ENCODE measurements at places on chromosomes 11 and 22.

GRCh38 chr11:61370349-61371005 is 8.3 kb downstream of the TMEM138 start:
- no peak for DNase-seq

DNA sequence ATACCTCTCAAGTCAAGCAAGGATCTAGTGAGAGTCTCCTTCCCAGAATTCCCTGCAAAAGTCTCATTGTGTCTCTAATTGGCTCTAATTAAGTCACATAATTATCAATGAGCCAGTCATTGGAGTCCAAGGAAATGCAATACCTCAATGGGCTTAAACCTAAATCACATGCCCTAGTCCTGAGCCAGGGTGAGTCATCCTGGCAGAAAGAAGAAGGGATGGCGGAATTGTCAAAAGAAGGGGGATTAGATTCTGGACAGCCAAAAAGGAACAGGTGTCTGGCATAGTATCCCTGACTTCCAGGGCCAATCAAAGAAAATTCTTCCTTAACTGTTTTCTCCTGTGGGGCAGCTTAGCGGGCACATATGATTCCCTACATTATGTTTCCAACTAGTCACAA is 25.1 kb upstream of the LDLRAD3 start:
- DNase-seq = no peak

DNA sequence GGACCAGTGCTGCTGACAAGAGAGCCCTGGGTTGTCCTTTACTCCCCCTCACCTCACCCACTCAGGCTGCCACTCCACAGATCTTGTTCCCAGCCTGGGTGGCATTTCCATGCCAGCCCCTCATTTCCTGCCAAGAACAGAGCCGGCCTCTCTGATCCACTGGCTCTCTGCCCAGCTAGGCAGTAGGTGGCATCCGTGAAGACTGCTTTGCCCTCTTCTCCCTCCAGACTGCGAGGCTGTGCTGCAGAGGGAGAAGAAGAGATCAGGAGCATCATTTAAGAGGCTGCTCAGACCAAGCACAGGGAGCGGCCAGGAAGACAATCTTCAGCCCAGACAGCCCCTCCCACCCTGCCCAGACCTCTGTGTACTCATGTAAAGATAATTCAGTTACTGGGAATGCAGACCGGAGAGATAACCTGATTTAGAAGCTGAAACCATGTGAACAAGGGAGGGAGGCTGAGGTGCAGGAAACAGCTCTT is 126.9 kb upstream of the NCAM1 start:
- no peak for DNase-seq

GRCh38 chr11:69307871-69308431 is 14.0 kb downstream of the MYEOV start:
- no peak for DNase-seq

DNA sequence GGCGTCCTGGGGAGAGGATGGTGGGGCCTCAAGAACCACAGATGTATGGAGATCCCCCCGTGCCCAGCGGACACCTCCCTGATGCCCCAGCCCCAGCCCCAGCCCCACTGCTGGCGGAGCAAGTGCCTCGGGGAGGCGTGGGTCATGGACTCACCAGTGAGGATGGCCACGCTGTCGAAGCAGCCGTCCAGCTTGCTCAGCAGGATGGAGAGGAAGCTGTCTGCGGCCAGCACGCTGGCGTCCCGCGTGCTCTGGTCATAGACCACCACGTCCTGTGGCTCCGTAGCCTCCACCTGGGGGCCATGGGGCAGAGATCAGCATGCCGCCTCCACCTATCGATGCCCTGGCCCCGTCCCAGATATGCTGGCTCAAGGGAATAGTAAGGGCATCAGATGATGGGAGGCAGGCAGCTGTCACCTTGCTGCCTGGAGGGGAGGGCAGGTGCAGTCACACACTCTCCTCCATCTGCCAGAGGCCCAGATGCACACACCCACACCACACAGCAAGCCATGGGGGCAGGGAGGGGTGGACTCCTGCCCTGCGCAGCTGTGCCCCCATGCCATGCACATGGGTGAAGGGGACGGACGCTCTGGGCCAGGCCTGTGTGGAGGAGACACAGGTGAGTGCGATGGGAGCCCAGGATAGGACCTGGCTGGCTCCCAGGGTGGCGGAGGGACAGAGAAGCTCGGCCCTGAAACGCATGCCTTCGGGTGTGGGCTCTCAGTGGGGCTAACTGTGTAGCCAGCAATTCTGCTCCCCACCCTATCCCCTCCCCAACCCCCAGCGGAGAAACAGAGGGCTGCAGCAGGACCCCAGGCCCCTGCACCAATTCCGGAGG is 8.2 kb downstream of the DUSP8 start:
- DNase-seq = no peak

DNA sequence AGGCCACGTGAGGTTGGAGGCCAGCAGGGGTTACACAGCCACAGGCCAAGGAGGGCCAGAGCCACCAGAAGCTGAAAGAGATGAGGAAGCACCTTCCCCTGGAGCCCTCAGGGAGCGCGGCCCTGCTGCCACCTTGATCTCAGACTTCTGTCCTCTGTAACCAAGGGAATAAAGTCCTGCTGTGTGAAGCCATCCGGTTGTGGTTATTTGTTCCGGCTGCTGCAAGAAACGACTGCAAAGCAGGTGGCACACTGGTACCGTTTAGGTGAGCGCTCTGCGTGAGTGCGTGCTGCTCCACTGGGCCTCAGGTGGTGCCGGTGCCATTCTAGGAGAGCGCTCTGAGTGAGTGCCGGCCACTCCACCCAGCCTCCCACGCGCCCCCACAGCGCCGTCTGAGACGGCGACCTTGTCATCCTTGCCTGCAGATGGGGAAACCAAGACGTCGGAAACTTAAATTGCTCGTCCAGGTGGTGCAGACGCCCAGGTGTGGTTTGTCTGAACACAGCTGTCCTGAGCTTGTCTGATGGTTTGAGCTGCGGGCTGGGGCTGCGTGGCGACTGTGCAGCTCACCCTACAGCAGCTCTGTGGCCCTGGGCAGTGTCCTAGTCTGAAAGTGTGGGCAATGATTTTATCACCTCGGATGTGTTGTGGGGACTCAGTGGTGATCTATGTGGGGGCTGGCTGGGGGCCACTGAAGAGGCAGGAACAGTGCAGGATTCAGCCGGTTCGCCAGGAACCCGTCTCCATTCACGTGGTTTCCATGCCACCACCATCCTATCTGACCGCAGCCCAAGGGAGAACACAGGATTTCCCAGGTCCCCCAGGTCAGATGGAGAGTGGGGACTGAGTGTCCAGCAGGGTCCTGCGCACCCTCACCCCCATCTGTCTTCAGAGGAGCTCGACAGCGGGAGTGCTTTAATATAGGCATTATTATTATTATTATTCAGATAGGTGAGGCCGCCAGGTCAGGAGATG is 4.6 kb upstream of the MRGPRG start:
- no peak for DNase-seq

- no peak for DNase-seq
Observed at GRCh38 chr11:61685617-61685967, 5.4 kb downstream of the DAGLA start.

- DNase-seq = no peak
Observed at GRCh38 chr11:79309407-79309806, 131.4 kb downstream of the TENM4 start.

GRCh38 chr11:117444256-117444655 is 116.6 kb downstream of the CEP164 start:
- no peak for DNase-seq

GRCh38 chr11:35084817-35085440 is 54.0 kb upstream of the CD44 start:
- no peak for DNase-seq

DNA sequence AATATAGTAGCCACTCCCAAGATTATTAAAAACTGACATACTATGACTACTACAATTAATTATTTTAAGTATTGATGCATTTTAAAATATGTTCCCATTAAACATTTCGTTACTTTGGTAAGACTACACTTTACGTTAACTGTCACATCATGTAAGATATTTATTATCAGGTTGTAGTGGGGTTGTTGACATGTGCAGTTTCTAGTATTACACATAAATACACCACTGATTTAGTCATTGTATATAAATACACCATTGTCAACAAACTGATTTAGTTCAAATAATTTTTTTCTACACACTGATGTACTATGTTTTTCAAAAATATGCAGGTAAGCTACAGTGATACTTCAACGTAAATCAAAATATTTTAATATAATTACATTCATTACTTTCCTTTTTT is 11.5 kb downstream of the ST13 start:
- no peak for DNase-seq

GRCh38 chr11:44199816-44200215 is 104.3 kb downstream of the EXT2 start:
- no peak for DNase-seq

- peak; percentile 64 for DNase-seq
Observed at GRCh38 chr11:33617672-33618350, 82.8 kb downstream of the C11orf91 start.

GRCh38 chr22:50473855-50474671 is 772 bp downstream of the SBF1 start:
- no peak for DNase-seq

DNA sequence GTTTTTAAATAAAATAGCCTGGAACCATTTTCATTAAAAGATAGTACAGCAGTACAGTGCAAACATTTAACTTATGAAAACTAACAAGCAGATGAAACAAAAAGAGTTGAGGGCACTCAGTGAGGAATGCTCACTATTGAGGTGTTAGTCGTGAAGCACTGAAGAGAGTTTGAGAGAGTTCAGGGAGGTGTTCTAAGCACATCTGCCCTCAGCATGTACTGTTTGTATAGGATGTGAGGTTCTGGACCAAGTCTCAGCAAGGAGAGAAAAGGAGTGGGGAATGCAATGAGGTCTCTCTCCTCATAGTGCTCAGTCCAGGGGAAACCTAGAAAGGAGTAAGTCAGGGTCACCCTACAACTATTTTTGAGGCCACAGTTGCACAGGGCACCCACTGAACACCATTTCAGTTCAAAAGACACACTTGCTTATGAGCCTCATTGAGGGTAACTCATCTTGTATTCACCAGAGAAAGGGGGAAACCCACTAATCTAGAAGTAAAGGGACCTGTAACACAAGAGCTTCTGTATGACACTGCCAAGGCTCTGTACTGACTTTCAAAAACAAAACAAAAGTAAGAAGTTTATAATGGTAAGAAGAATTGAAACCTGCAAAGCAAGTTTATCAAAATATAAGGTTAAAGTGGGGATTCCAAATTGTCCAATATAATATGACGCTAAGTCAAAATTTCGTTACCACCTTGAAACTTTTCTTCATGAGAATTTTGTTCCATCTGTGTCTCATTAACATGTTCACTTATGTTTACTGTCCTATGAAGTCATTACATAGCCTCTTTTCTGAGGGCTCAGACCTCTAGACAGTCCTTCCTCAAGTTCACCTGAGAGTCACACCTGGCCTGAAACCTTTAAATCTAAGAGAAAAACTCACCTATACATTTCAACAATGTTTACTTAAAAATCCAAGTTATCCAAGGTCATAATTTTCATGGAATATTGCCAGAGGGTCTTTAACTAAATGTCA is 275.3 kb downstream of the ETS1 start:
- DNase-seq = no peak

- peak; percentile 39 for DNase-seq
Observed at GRCh38 chr22:46131151-46131587, 19.2 kb upstream of the PPARA start.

GRCh38 chr11:10459029-10459970 is 4.2 kb downstream of the AMPD3 start:
- DNase-seq = no peak

GRCh38 chr11:44376423-44376822 is 66.5 kb upstream of the ALX4 start:
- DNase-seq = no peak

DNA sequence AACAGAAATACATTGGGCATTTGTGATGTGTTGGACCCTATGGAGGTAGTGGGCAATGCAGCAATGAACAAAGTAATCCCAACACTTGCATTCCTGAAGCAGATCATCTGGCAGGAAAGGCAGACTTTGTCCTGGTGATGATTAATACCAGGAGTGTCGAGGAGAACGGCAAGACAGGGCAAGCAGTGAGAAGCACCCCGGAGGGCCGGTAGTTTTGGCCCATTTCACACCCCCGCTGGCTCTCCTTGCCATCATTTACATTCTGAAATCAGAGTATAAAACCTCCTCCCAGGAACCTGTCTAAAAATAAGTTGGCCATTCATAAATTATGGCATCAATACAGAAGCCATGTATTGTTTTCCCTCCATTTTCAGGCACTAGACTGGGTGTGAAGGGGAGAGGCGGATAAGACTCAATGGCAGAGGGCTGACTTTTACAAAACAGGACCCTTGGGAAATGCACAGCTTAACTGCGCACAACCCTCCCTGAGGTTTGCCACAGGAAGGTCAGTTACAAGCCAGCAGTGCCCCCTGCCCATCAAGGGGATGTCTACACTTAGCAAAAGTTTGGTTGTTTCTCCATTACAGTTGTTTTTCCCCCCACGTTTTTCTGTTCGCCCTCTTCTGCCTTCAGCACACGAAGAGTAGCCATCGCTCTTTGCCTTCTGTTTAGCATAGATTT is 55.6 kb downstream of the OPCML start:
- DNase-seq = no peak

- DNase-seq = no peak
Observed at GRCh38 chr11:115929618-115930129, 425.5 kb upstream of the CADM1 start.

GRCh38 chr22:27883656-27884350 is 35.3 kb downstream of the PITPNB start:
- DNase-seq = no peak

GRCh38 chr11:86910592-86910991 is 44.6 kb downstream of the FZD4 start:
- no peak for DNase-seq

DNA sequence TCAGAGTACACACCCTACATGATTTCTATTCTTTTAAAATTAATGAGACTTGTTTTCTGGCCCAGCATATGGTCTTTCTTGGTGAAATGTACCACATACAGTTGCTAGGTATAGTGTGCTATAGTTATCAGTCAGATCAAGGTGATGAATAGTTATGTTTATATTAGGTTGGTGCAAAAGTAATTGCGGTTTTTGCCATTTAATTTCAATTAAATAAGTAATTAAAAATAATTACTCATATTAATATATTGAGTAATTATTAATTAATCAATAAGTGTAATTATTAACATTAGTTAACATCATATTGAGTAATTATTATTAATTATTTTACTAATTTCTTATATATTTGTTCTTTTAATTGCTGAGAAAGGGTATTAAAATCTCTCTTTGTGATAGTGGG is 56.1 kb downstream of the MYEOV start:
- no peak for DNase-seq

DNA sequence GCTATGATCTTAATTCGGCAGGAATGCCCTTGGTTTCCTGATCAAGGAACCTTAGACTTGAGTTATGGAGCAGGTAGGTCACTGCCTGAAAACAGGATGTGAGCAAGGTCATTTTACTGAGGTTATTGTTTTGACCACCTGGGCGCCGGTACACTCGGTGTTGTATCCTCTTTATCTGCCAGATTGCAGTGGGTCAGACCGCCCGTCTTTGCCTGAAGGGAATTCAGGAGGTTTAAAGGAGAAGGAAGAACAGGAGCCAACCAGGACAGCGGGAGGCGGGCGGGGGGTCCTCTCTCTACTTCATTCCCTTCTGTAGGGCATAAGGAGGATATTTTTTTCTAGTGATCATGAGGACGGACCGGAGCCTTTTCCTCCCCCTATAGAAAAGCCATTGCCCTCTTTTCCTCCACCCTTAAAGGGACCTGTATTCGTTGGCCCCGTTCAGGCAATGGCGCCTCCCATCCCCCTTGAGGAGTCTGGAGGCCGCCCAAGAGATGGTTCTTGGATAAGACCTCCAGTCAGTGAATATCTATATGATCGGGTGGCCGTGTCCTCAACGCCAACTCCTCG is 649 bp downstream of the MS4A15 start:
- no peak for DNase-seq

- no peak for DNase-seq
Observed at GRCh38 chr11:59417023-59417422, 9.2 kb downstream of the OR5A2 start.

GRCh38 chr11:71212871-71213559 is 39.4 kb downstream of the SHANK2 start:
- DNase-seq = no peak
